CD8-positive, alpha-beta memory T cell (primary cell): ENCODE measurements at places on chromosomes 2 and 18. TPM values are rescaled to one million over a fixed set of nuclear protein-coding genes. Genes with fewer than 3 reads are reported as not detected.

TLX2 gene
- total RNA-seq: 0.60 TPM

GPBAR1 gene
- total RNA-seq: 0.72 TPM

CAMKMT gene
- total RNA-seq: 11.4 TPM

ALKAL2 gene
- total RNA-seq: not detected
